ENCODE measurements at places on chromosomes 2 and 18.

- DNase-seq: no peak
Measured at GRCh38 chr2:217787160-217787877, 215.5 kb downstream of the TNS1 start.

DNA sequence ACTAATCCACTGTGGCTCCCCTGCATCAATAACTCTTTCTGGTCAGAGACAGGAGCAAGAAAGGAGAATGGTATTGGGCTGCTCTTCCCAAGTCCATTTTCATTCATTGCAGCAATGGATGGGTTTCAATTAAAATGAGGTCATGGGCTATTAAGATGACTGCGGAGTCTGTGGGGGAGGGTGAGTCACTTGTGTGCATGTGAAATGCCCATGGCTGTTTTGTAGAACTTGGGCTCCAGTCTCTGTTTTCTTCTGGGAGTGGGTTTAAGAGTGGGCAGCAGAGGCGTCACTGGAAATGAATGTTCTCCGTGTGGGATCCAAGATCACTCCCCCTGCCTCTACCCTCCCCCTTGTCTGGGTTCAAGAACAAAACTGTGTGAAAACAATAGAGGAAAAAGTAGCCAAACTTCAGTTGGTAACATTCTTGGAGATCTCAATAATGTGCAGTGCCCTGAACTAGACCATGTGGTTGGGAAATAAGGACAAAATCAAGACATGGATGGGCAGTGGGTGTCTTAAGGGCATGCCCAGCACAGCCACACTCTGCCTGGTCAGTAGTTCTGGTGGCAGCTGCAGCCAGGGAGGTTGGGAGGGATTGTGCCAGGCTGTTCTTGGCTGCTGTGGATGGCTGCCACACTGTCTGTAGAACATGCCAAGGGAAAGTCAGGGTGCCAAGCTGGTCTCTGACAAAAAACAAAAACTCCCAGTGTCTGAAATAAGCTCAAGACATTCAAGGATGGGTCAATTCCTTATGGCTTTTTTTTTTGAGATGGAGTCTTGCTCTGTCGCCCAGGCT, 68.2 kb upstream of the CXCR4 start:
- DNase-seq: peak; percentile 31

GRCh38 chr18:7812431-7813063, 245.4 kb downstream of the PTPRM start:
- no peak for DNase-seq

DNA sequence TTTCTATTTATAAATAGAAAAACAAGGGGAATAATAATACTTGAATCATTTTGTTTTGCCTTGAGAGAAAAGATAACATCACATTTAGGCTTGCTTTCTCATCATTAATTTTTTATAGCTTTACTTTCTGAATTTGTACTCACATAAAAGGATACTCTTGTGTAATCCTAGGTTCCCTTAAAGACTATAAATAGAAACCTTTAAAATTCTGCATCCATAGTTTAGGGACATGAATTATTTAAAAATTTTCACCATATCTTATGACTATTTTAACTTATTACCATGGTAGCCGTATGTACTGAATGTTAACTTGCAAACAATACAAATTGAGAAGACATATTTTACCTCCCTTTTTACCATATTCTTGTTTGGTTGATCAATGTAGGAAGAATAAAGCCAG, 143.5 kb upstream of the CWC22 start:
- DNase-seq: no peak

DNA sequence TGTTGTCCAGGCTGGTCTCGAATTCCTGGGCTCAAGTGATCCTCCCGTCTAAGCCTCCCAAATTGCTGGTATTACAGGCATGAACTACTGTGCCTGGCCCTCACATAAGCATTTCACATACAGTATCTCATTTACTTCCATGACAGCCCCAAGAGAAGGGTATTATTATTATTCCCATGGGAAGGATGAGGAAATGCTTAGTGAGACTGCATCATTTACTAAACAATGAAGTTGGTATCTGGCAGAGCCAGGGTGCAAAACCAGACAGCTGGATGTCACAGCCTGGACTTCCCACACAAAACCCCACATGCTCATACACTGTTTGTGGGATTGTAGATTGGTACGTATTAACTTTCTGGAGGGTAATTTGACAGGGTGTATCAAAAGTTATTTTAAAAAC, 29.9 kb downstream of the DAPL1 start:
- no peak for DNase-seq

- no peak for DNase-seq
Measured at GRCh38 chr18:30527226-30527625, 515.3 kb downstream of the DSC3 start.

- DNase-seq: no peak
Measured at GRCh38 chr2:190835303-190835930, 45.2 kb upstream of the GLS start.

- no peak for DNase-seq
Measured at GRCh38 chr2:32990556-32990955, 43.8 kb downstream of the LTBP1 start.

GRCh38 chr2:111704246-111704645, 179.7 kb downstream of the ANAPC1 start:
- DNase-seq: no peak

DNA sequence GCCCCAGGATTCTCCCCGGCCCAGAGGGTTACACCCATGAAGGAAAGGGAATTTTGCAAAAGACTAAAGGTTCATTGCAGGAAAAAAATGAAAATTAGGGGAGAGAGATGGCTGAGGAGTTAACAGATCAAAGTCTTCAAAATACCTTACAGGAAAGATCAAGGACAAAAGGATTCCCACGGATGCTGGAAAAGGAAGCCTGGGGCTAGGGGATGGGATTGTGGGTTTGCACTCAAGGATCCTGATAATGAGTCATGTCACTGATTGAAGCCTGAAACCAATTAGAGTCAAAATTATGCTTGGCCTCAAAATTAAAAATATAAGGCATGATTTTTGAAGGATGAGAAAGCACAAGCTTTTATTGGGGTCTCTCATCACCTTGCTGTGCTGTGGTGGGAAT, 32.6 kb upstream of the COPS8 start:
- DNase-seq: no peak

- DNase-seq: peak; percentile 63
Measured at GRCh38 chr18:9082711-9083510, 19.6 kb upstream of the NDUFV2 start.

- peak; percentile 96 for DNase-seq
Measured at GRCh38 chr18:48022531-48023329, 92.3 kb upstream of the SMAD2 start.

Measured in Karpas-422 (cell line).